Psoas muscle (tissue), 8 donors: ENCODE measurements at places on chromosomes 6 and 20. TPM values are rescaled to one million over a fixed set of nuclear protein-coding genes. Genes with fewer than 3 reads are reported as not detected.

The RAB44 gene
- total RNA-seq: not detected

The PCMTD2 gene
- total RNA-seq: 40.0 TPM

The ELOVL2 gene
- 0.77 TPM for total RNA-seq

The MEP1A gene
- not detected for total RNA-seq

The SLC22A16 gene
- total RNA-seq: not detected

The EBF4 gene
- total RNA-seq: 1.9 TPM

The TREML4 gene
- not detected for total RNA-seq

The LRRC1 gene
- total RNA-seq: 0.74 TPM

The ASIP gene
- total RNA-seq: not detected

The BCLAF1 gene
- total RNA-seq: 110 TPM

The LPA gene
- total RNA-seq: not detected

The ULBP3 gene
- total RNA-seq: 0.44 TPM

The SLC22A1 gene
- 0.89 TPM for total RNA-seq

The EYA2 gene
- 1.6 TPM for total RNA-seq

The SLC22A2 gene
- 0.39 TPM for total RNA-seq

The PTCHD4 gene
- 0.07 TPM for total RNA-seq

The CHMP4B gene
- 111 TPM for total RNA-seq
